ENCODE measurements at places on chromosomes 2 and 18. TPM values are rescaled to one million over a fixed set of nuclear protein-coding genes. Genes with fewer than 3 reads are reported as not detected.
A peak's percentile ranks its signal among the peaks of the same experiment; 100 is the strongest.

GRCh38 chr2:157887946-157888345, 11.8 kb upstream of the ACVR1 start:
- no peak for DNase-seq

- DNase-seq, result no peak
Measured at GRCh38 chr2:159616286-159616701, at the start of gene BAZ2B. Gene BAZ2B, minus strand, starts transcription at chr2:159616548. Its CDS starts 137,829 bp downstream, at chr2:159478719.

DNA sequence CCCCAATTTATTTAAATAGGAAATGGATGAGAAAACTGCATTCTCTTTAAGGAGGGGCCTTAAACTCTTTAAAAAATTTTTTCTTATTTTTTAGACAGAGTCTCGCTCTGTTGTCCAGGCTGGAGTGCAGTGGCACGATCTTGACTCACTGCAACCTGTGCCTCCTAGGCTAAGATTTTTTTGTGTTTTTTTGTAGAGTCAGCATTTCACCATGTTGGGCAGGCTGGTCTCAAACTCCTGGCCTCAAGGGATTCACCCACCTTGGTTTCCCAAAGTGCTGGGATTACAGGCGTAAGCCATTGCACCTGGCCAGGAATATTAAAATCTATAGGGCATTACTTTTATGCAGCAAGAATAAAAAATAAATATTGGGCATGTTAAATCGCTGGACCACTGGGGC, 56.0 kb downstream of the GALR1 start:
- DNase-seq, result no peak

GRCh38 chr2:231007286-231008098, 11.6 kb downstream of the SPATA3 start:
- DNase-seq, result no peak

DNA sequence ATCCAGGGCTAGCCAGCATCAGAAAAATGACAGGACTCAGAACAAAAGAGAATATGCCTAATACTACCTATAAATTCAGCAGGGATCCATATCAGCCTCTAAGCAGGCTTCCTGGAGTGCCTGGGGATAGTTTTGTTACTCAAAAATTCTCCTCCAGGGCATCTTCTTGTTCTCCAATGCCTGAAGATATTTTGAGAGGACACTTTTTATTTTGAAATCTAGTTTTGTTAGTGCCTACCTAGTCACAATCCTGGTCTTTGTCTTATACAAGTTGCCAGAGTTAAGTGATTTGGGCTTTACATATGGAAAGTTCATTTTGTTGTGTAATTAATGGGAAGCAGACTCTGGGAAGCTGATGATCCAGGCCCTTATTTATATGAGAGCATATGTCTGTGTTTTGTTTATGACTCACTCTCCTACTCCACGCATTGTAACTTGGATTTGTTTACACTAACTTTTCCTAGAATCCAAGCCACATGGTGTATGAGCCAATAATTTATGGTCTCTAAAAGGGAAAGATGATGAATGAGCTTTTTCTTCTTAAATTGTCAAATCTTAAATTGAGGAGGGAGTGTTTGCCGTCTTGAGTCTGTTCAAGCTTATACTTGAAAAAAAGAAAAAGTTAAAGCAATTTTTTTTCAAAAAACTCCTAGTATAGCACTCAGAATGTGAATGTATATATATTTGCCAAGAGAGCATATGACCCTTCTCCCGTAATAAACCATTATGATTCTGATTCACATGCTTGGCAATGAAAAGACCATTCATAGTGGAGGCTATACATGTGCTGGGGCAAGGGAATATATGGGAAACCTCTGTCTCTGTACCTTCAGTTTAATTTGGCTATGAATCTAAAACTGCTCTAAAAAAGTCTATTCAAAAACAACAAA, 370.3 kb downstream of the SETBP1 start:
- DNase-seq, result no peak

Gene HK2
- total RNA-seq, result 8.1 TPM

Gene SCN2A
- total RNA-seq, result 0.39 TPM

- no peak for DNase-seq
Measured at GRCh38 chr2:40445467-40445866, 6.4 kb downstream of the SLC8A1 start.

DNA sequence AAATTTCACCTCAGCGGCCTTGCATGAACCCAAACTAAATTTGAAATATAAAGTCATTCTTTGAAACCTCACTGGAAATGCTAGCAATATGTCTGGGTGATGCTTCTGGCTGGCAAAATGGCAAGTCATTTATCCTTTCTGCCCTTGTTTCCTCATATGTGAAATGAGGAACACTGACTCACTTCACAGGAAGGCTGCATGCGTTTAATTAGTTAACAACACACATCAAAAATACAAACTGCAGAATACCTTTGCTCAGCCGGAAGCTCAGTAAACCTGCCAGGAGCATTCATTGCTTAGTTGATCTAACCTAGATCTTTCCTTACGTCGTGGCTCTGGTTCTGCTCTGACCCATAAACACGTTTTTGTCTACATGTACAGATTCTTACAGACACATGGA, 214.2 kb upstream of the ACVR2A start:
- DNase-seq, result no peak

Gene SERPINB12
- not detected for total RNA-seq

- no peak for DNase-seq
Measured at GRCh38 chr18:80210312-80211083, 36.8 kb downstream of the PARD6G start.

GRCh38 chr2:199581408-199581807, 123.7 kb upstream of the SATB2 start:
- no peak for DNase-seq

Gene REG1B
- not detected for total RNA-seq

- peak; percentile 59 for DNase-seq
Measured at GRCh38 chr2:138779781-138780445, at the start of gene NXPH2. Gene NXPH2, minus strand, starts transcription at chr2:138780390. Its CDS starts 149 bp downstream, at chr2:138780241.

- DNase-seq, result no peak
Measured at GRCh38 chr2:29664578-29664977, 256.8 kb downstream of the ALK start.

GRCh38 chr2:73886357-73886756, 6.5 kb upstream of the ACTG2 start:
- DNase-seq, result no peak

GRCh38 chr2:204550751-204551511, 5.7 kb downstream of the PARD3B start:
- no peak for DNase-seq

DNA sequence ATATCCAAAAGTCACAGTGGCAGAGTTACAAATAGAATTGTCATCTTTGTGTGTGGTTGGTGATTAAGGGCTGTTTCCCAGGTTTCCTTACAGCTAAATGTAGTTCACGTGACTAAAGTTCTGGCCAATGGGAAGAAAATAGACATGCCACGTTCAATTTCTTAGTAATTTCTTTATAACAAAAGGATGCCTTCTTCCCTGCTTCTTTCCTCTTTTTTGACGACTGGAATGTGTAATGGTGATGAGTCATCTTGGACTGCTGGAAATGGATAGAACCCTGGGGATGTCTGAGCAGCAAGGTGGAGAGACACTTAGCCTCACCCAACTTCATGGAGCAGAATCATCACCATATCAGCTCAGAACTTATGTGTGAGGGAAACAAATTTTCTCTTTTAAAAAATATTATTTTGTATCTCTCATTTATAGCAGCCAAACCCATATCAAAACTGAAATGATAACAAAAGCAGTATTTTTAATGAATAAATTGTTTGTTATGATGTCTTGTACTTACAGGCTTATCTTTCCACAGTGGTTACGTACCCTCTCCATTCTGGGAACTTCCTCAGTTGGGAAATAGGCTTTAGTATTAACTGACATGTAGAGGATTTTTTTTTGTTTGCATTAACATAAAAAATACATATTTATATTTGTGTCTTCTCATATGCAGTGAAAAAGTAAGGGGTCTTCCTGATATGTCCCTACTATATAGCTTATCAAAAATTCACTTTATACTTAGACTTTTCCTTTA, 91.1 kb upstream of the CDH2 start:
- DNase-seq, result no peak

Gene MRPL30
- total RNA-seq, result 40.2 TPM

Gene KLHL14
- total RNA-seq, result not detected

DNA sequence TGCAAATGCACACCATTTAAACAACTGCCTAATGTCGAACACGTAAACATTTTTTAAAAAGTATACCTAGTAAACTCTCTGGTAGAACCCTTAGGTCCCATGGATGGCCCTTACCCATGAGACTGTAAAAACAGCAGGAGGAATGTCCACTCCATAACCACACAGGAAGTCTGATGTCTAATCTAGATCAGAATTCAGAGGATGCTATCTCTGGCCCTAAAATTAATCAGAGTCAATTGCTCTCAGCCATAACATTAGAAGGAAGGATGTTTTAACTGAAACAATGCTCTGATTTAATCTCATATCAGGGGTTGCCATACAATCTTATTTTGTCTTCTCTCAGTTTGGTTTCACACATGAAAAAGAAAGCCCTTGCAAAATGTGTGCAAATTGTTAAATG, 416.3 kb upstream of the PIK3C3 start:
- DNase-seq, result no peak

DNA sequence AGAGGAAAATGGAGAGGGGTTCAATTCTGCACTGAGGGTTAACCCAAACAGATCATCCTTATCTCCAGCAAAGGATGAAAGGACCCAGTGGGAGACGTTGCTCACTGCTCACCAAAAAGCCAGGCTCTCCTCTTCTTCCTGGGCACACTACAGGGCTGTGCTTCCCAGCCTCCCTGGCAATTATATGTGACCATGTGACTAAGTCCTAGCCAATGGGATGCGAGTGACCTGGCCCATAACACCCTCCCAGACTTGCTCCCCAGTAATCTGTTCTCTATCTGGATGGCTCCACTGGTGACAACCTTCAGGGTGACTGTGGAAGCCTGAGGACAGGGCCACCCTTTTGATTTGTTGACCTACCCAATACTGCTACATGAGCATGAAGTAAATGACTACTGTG, 10.9 kb upstream of the PRKCE start:
- DNase-seq, result no peak

DNA sequence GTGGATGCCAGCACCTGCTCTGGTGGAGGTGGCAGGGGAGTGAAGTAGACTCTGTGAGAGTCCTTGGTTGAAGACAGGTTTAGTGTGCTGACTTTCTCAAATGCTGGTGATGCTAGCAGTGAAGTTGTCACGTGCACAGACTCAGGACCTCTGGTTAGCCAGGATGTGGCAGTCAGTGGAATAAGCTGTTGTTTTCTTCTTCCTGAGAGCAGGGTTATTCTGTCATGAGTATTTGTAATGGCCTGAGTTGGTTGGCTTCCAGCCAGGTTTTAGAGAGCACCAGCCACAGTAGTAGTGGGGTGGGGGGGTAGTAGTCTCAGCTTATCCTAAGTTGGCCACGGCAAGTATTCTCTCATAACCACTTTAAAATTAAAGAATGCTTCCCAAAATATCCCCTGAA, 238.5 kb upstream of the FBXO11 start:
- DNase-seq, result no peak

DNA sequence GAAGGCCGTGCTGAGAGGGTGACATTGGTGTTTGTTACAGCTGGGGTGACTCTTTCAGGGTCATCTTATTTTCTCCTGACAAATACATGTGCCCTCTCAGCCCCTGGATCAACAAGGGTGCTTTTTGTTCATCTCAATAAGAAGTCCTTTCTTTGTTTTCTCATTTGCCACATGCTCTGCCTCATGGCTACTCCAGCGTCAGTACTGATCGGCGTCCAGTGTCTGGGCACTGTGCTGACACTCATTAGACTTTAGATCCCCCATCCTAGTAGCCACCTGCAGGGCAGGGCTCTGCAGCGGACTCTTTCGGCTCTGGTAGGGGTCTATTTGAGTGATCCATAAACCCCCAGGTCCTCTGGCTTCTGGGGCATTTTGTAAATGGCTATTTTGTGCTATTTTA, 38.4 kb downstream of the NPPC start:
- no peak for DNase-seq

- DNase-seq, result no peak
Measured at GRCh38 chr18:1998121-1998520, 573.2 kb downstream of the METTL4 start.

- DNase-seq, result no peak
Measured at GRCh38 chr2:188327518-188328213, 36.0 kb downstream of the GULP1 start.

- DNase-seq, result no peak
Measured at GRCh38 chr2:1553671-1554295, 140.5 kb downstream of the TPO start.

DNA sequence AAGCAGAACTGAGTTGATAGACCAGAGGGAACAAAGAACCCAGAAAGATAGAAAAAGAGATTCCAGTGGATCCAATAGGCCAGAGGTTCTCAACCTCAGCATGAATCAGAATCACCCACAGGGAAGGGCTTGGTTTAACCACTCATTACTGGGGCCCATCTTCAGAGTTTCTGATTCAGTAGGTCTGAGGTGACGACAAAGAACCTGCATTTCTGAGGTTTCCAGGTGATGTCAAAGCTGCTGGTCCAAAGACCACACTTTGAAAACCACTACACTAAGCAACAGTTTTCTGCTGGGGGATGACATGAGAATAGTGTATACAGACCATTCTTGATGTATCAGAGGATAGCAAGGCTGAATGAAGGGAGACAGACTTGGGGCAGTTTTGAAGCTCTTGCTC, 296.9 kb upstream of the STON1 start:
- DNase-seq, result no peak

- no peak for DNase-seq
Measured at GRCh38 chr18:1240701-1241100, 336.0 kb downstream of the ADCYAP1 start.

DNA sequence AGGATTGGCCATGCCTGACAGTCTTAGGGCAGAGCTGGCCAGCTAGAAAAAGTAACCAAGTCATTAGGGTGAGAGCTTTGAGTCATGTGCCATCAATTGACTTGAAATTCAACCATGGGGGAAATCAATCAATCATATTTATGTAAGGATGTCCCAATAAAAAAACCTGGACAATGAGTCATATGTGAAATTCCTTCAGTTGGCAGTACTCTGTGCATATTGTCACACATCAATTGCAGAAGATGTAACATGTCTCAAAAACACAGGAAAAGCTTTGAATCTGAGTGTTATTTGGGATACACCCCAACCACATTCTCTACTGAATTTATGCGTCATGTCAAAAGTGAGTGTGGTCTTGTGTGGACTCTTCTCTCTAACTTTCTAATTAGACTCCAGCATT, 1004.1 kb upstream of the NRXN1 start:
- no peak for DNase-seq

All from glutamatergic neuron (in vitro differentiated cells).